HL-60 (cell line): ENCODE measurements at places on chromosomes 12 and 14.

DNA sequence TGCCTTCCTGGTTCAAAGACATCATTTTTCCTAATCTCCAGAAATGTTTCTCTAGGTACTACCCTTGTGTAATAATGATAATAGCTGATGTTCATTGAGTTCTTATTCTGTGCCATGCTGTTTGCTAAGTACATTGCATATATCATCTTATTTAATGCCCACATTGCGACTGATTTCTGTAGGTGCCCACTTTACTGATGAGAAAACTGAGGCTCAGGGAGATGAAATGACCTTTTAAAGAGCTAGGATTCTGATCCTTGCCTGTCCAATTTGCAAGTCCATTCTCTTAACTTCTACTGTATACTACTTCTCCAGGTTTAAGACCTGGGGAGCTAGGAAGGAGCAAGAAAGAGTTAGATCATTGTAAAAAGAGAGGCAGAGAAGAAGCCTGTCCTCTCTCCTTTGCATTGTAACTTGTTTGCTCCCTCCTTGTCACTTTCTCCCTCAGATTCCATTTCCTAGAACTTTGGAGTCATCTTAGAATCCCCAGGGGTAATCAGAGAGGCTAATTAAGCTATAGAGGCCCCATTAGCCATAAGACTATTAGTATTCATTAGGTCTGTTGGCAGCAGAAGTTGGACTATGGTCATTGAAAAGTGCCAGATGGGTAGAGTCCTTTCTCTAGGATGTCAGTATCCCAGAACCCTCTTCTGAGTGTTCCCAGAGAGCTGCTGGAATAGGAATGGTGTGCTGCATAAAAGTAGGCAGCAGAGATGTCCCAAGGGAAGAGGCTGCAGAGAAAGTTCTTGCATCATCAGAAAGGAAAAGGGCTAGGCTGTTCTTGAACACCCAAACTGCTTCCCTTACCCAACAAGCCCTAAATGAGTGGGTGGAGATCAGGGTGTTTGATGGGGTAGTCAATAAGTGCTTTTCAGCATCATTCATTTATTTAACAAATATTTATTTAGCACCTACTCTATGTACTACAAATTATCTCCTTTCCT lies 3.1 kb downstream of the DGKA start:
- no peak for DNase-seq

- no peak for DNase-seq
Measured at GRCh38 chr14:90520326-90520725, 123.5 kb downstream of the CALM1 start.

DNA sequence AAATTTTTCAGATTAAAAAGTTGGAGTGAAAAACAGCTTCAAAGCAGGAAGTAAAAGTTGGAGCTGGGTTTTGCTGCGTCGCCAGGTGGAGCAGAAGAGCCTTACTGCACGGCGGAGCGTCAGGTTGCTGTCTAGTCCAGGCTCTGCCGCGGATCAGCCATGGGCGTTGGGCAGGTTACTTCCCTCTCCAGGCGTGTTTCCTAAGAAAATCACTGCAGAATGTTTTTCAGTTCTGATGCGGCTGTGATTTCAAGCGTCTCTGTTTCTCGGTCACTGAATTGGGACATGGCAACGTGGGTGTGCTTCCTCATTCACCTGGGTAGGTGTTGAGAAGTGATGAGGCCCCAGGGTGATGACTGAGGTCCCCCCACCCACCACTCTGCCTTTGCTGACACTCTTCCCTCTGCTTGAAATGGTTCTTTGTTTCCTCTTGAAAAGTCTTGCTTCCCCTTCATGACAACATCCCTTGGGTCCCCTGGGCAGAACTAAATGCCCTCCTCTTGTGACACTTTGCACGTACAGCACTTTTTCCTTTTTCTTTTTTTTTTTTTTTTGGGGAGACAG lies 7.6 kb downstream of the EVL start:
- peak; percentile 73 for DNase-seq

DNA sequence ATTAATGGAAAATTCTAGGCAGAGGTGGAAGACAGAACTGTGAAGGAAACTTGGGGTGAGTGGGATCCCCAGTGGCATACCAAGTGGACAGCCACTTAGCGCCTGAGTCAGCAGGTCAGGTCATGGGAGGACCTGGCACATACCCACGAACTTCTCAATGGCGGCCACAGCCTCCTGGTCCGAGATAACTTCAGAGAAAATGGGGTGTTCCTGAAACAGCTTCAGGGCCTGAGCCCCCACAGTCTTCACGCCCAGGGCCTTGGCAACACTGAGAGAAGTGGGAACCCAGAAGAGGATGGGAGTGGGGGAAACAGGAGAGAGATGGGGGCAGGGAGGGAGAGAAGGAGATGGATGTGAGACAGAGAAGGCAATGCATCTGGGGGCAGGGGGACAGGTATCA lies 9.9 kb downstream of the SDS start:
- DNase-seq, result no peak

- DNase-seq, result no peak
Measured at GRCh38 chr12:3523058-3523457, 32.1 kb downstream of the PRMT8 start.

- DNase-seq, result no peak
Measured at GRCh38 chr12:107449891-107450290, 235.7 kb upstream of the PWP1 start.

DNA sequence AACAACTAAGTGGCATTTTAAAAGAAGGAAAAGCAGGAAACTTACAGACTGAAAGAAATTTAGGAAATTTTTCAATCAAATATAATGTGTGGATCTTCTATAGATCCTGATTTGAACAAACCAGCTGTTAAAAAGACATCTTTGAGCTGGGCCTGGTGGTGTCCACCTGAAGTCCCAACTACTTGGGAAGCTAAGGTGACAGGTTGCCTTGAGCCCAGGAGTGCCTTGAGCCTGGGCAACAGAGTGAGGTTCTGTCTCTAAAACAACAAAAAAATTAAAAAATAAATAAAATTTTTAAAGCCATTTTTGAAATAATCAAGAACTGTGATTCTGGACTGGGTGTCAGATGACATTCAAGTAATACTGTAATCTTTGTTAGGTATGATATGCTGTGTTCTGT lies 7.0 kb downstream of the CKAP4 start:
- no peak for DNase-seq

DNA sequence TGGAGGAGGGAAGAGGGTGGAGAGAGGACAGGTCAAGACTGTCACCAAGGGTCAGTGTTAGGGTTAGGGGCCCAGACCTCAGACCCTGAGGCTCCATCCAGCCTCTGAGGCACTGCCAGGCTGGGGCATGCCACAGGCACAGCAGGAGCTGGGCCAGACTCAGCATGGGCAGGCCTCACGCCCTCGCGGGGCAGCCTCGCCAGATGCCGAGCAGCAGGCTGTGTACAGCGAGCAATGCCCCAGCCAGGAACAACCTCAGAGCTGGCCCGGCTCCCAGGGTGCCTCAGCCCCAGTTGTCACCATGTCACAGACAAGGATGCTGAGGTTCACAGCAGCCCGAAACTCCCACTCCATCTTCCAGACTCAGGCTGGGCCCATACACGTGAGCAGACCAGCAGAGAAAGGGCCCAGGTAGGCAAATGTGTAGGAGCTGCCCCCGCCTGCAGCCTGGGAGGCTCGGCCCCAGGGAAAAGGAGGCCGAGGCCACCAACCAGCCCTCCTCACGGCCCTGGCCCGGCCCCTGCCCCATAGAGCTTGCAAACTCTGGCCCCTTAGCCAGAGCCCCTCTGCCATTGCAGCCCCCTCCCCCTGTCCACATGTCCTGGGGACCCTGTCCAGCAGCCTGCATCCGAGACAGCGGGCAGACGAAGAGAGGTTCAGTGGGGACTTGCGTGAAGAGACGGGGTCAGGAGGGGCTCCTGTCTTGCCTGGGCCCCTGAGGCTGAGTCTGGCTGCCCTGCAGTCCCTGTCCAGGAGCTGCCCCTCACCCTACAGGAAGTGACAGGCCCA lies 7.5 kb downstream of the C14orf180 start:
- DNase-seq, result no peak

DNA sequence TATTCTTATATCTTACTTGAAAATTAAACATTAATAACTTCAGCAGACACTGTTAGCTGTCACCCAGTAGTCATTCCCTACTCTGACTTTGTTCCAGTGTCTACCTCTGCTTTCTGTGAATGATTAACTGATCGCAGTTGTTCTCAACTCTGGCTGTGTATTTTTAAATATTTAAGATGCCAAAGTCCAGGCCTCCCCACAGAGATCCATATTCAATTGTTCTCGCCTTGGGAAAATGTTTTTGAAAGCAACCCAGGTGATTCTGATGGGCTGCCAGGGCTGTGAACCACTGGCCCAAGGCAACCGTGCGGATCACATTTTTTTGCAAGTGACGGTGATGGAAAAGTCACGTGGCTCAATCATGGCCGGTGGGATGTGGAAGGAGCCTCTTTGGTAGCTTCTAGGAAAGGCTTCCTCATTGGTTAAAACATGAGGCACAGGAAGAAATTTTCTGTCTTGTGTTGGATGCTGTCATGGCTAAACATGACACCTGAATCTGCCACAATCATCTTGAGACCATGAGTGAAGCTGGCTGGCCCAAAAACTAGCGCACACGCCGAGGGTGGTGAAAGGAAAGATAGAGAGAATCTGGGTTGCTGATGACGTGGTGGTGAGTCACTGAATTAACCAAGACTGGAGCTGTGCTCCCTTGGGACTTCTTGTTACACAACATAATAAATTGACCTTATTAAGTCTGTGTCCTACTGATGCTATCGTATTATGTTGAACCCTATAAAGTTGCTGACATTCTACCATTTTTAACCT lies 37.2 kb downstream of the RDH12 start:
- peak; percentile 13 for DNase-seq

DNA sequence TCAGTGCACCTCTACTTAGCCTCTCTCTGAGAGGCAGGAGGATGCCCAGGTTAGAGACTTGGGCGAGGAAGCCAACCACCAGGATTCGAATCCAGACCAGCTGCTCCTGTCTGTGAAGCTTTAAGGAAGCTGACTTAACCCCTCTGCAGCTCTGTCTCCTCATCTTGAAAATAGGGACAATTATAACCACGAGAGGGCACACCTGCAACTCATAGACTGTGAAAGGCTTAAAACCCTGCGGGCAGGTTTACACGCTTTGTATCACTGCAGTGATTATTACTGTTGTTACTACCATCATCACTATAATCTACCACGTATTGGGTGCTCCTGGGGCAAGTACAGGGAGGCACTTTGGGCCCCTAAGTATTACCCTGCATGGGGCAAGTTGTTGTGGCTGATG lies 379.8 kb downstream of the VRK1 start:
- peak; percentile 2 for DNase-seq

DNA sequence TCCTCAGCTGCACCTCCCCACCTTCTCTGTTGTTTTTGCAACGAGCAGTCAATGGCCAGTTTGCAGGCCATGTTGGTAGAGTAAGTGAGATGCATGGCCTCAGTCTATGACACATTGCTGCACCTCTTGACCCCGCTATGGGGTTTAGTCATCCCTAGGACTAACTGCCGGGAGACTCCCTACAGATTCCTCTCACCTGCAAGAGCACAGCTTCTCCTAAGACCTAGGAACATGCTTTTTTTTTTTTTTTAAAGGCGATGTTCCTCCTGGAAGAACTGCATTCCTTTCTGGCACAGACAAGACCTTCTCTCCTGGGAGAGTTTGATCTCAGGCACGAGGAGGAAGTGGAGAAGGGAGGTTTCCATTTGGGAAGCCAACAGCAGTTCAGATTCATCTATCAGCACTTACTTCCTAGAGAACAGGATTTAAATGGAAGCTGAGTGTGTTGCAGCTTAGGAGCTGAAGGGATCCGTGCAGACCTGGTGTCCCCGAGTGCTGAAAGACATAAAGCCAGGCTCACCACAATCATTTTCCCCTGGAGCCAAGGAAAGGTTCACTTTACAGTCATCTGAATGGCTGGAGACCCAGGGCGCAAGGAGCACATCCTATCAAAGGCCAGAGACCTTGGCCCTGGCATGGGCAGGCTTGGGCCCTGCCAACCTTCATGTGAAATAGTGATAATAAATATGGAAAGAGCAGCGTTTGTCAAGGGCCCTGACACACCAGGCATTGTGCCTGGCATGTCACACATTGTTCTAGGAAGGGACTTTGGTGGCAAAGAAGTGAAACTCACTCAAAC lies 104.1 kb downstream of the LGMN start:
- DNase-seq, result no peak

GRCh38 chr14:27587103-27587502 lies 989.3 kb upstream of the NOVA1 start:
- no peak for DNase-seq

DNA sequence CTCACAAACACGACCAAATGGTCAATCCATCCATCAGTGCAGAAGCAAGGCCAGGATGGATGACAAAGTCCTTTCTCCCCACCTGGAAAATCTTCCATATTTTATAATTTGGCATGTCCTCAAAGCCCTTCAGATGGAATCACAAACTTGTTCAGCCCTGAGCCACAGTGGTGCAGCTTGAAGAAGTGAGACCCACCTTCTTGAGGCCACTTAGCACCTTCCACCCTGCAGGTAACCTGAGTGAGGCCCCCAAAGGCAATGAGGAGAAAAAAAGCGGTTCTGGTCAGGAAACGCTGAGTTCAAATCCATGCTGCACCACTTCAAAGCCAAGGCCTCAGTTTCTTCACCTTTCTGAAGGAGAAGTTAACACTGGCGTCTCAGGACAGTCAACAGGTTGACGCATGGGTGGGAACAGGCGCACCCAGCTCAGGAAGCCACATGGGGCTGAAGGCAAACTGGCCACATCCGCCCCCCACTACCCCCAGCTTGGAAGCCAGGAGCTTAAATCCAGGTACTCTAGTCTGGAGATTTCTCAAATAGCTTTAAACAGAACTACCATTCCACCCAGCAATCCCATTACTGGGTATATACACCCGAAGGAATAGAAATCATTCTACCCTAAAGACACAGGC lies 320.4 kb downstream of the BCL11B start:
- DNase-seq, result no peak

GRCh38 chr12:105331805-105332251 lies 1.3 kb downstream of the C12orf75 start:
- no peak for DNase-seq

GRCh38 chr12:92595663-92596062 lies 107.1 kb upstream of the PLEKHG7 start:
- DNase-seq, result no peak

- peak; percentile 76 for DNase-seq
Measured at GRCh38 chr14:103847451-103848174, at the start of gene PPP1R13B. Gene PPP1R13B, minus strand, starts transcription at chr14:103847575. Its CDS starts 268 bp downstream, at chr14:103847307.
